ENCODE measurements at places on chromosomes 5 and 9.

- no peak for DNase-seq
Measured at GRCh38 chr9:106321394-106322180, 541.4 kb upstream of the ZNF462 start.

DNA sequence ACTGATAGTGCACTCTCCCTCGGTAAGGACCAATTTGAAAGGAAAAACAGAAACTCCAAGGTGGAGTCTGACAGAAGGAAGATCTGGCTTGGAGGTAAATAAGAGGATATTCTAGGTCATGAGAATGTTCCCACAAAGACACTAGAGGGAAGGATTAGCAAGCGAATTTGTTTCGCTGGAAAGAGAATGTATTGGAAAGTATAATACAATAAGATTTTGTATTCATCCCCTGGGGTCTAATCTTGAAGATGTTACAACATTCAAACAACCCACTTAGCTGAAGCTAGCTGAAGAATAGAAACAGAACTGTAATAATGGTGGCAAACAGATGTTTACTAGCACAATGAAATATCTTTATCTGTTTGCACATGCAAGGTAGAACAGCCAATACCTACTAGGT lies 158.7 kb downstream of the GNAQ start:
- no peak for DNase-seq

DNA sequence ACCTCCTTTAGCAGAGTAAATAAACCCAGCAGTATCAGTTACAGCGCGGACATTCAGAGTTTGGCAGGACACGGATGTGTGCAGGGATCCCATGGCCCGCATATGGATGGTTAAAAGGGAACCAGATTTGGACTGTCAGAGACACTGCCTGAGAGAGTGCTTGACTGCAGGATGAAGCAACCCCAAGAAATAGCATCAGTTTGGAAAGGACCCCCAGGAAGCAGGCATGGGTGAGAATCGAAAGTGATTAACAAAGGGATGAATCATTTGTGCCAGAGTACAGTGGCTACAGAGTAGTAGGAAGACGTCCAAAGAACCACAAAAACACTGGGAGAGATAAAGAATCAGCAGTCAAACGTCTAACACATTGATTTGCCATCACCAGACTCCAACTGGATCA lies 5.5 kb downstream of the C7 start:
- no peak for DNase-seq

GRCh38 chr5:67896930-67897313 lies 318.6 kb upstream of the PIK3R1 start:
- no peak for DNase-seq

DNA sequence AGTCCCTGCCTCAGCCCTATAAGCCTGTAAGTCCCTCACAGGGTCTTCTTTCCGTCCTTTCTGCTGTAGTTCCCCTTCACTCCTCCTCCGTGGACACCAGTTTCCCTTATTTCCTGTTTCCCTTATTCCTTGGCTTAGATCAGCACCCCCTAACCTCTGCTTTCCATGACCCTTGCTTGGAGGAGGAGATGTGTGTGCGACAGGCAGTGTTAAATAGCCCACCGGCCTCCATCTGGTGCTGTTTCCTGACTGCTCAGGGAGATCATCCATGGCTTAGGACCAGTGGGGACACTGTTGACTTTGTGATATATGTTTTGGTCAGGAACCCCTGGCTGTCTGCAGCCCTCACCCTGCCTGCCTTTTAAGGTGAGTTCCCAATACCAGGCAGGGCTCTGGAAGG lies 34.1 kb upstream of the PSD2 start:
- no peak for DNase-seq

DNA sequence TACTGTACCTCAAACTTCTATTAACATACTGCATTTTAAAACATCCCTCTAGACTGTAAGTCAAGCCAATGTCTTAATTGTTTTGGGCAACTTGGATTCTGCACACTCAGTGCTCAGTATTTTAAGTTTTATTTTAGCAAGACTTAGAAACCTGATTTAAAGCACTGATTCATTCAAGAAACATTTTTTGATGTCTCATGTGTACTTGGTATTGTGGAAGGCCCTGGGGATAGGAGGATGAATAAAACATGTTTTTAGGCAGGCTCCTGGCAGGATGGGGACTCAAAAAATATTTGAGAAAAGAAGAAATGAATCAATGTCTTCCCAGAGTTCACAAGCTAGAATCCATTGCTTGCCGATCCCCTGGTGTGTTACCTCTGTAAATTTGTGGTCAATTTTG lies 334.0 kb upstream of the PUM3 start:
- DNase-seq, result no peak

DNA sequence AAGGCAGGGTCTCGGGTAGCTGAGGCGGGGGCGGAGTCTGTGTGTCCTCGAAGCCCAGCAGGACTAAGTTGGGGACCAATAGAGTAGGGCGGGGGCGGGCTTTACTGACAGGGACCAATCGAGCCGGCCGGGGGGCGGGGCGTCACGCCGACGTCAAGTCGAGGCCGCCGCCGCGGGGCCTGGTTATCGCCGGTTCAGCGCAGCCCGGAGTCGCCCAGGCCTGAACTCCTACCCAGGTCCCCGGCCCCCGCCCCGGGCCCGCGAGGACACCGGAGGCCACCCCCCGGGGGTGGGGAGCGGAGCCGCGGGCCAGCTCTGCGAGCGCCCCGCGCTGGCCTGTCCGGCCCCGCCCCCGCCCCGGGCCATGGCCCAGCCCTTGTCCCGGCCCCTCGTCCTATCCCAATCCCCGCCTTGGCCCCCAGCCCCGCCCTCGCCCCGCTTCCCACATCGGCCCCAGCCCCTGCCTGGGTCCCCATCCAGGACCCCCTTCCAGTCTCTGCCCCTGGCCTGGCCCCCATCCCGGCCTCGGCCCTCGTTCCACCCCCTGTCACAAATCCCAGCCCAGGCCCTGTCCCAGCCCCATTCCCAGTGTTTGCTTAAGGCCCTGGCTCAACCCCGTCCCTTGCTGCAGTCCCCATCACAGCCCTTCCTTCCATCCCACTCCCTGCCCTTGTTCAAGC lies at the start of gene TMEM8B:
Gene TMEM8B (plus strand): TSS at position 145 of the 680 bp plus-strand sequence. CDS start 220 bp downstream, at position 365.
- peak; percentile 99 for DNase-seq

DNA sequence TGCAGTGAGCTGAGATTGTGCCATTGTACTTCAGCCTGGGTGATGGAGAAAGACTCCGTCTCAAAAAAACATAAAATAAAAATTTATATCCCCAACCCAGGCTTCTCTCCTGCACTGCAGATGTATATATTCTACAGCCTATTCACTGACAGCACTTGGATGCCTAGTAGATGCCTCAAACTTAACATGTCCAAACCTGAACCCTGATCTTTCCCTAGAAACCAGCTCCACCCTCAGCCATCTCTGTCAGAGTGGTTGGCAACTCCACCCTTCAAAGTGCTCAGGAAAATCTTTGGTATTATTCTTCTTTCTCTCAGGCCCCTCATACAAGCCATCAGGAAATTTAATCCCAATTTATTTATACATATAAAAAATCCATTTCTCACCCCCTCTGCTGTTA lies 36.9 kb upstream of the TXN start:
- no peak for DNase-seq

- DNase-seq, result no peak
Measured at GRCh38 chr5:55319491-55319890, 11.7 kb downstream of the MTREX start.

DNA sequence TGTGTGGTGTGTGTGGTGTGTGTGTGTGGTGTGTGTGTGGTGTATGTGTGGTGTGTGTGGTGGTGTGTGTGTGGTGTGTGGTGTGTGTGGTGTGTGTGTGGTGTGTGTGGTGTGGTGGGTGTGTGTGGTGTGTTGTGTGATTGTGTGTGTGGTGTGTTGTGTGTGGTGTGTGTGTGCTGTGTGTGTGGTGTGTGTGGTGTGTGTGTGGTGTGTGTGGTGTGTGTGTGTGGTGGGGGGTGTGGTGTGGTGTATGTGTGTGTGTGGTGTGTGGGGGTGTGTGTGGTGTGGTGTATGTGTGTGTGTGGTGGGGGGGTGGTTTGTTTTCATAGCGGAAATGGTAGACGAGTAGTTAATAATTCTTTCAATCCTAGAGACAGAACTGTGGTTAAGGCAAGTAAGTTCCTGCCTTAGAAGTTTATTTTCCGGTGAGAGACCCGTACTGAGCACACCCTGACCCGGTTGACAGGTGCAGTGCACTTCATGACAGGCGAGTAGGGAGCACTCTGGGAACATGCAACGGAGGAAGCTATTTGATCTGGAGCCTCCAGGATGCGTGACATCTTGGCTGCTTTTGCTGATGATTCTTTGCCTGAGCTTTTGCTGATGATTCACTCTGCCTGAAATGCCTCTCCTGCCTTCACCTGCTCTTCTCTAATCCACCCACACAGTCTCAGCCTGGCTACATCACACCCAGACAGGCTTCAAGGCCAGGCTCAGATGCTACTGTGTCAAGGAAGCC lies 21.7 kb upstream of the FAT2 start:
- no peak for DNase-seq

GRCh38 chr9:36934478-36935065 lies 99.5 kb downstream of the PAX5 start:
- no peak for DNase-seq

- no peak for DNase-seq
Measured at GRCh38 chr9:95229230-95229915, 88.1 kb downstream of the FANCC start.

DNA sequence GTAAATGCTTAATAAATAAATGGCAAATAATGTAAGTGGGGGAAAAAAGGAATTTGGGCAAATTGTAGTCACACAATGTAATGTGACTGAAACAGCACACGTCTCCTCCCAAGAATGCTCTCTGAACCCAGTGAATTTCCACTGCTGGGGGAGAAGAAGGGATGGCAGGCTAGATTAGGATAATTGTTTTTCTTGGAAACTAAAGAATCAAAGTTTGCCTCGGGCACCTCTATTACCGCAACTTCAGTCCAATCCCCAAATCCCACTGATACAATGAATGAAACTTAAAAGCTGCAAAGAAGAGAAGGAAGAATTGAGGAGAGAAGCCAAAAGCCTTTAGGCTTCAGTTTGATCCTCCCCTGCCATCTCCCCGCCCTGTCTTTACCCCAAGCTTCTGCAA lies 423.2 kb upstream of the PAPPA start:
- DNase-seq, result no peak

- no peak for DNase-seq
Measured at GRCh38 chr9:135413461-135413860, 66.1 kb upstream of the PPP1R26 start.

DNA sequence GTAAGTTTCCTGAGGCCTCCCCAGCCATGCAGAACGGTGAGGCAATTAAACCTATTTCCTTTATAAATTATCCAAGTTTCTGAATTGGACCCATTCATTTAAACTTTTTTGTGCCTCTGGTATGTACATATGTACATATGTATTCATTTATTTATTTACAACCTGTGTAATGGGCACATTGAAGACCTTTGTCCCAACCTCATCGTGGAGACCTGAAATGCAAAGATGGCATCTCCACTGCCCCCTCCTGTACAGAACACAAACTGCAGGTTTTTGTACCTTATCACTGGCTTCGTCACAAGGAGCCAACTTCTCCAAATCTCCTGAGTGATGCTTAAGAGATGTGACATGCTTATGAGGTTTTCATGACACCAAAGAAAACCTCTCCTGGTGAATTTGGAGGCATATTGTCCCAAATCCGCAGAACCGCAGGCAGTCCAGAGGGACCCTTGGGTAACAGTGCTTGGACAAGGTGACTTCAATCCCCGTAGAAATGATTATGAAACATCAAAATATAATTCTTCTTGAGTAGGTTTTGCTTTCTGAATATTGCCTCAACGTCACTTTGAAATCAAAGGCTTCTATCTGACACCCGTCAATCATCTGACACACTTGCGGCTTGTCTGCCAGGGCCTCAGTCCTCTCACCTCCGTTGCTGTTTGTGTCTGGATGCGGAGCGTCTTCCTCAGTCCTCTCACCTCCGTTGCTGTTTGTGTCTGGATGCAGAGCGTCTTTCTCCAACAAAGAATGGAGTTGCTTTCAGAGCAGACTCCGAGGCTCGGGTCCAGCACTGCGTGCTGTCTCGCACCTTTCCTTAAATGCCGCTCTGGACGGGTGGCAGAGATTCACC lies 135.0 kb upstream of the IRX4 start:
- peak; percentile 50 for DNase-seq

DNA sequence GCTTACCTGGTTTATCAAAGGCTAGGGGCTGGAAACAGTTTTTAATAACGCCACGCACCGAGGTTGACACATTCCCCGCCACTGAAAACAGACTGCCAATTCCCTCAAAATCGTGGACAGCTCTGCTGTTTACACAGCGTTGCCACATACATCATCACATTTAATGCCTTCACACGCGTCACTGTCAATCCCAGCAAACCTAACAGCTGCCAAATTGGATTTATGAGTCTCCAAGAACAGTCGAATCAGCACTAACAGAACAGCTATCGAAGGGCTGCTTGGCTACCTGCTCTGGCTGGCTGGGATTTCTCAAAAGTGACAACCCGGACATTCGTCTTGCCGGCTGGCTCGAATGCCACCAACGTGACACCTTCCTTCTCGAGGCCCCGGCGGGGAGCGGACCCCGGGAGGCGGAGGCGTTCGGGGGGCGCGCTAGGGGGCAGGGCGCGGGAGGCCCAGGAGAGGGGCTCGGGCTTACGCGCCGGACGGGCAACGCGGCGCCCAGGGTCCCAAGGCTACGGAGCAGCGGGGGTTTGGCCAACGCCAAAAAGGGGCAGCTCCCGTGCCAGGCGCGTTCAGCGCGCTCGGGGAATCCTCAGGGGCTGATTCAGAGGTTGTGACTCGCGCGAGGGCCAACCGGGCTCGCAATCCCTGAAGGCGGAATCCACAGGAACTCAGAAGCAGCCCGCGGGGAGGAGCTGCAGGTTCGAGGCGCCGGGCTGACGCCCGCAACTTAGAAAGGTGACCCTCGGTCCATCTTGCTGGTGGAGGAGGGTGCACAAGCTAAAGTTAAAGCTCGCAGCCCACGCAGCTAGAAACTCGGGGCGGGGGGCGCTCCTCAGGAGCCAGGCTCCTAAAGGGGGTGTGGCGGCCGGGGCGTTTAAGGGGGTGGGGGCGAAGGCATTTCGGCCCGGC lies 1.2 kb downstream of the CDC14B start:
- DNase-seq, result peak; percentile 47

DNA sequence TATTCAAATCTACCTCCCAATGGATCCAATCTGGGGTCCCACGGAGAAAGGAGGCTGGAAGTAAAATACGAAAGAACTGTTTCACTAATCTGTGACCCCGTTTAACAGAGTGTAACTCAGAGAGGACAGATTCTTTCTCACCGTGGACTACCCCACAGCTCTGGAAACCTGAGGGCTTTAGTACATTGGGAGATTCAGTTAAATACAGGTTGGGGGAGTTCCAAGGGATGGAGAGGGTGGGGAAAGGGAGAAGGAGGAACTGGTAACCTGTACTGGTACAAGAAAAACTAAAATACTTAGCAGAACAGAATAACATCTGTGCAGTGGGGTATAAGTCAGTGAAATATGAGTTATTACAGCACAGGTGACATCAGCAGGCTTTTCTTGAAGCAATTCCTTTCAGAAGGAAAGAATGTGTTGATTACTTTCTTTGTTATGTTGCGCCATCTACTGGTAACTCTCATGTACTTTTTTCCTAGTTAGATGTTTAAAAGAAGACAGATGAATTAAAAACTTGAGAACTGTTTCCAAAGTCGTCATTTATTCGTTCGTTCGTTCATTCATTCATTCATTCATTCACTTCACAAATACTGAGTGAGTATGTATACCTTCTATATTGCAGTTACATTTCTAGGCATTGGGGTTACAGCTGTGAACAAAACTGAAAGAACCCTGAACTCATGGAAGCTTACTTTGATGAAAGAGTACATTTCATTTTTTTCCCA lies 30.0 kb upstream of the STOM start:
- peak; percentile 77 for DNase-seq

GRCh38 chr5:59090323-59090722 lies 507.4 kb downstream of the RAB3C start:
- no peak for DNase-seq

- DNase-seq, result no peak
Measured at GRCh38 chr9:68804911-68805889, 100.2 kb downstream of the PIP5K1B start.
